ENCODE measurements at places on chromosomes 3 and 15.

GRCh38 chr3:167066977-167067786 lies 312.9 kb downstream of the ZBBX start:
- DNase-seq: no peak

GRCh38 chr3:100760377-100760776 lies 51.1 kb downstream of the TFG start:
- DNase-seq: no peak

DNA sequence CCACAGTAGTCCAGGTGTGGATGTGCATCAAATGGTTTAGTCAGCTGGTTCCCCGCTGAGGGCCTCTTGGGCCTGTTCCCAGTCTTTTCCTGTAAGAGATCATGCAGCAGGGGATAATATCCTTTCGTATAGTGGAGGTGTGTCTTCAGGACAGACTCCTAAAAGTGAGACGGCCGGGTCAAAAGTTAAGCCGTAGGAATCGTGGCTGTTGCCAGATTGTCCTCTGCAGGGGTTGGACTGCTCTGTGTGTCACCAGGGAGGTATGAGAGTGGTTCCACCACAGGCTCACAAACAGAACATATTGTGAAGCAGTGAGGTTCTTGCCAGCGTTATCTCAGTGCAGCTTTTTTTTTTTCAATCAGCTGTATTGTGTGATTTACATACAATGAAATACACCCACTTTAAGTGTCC lies 95.0 kb downstream of the VGLL4 start:
- no peak for DNase-seq

DNA sequence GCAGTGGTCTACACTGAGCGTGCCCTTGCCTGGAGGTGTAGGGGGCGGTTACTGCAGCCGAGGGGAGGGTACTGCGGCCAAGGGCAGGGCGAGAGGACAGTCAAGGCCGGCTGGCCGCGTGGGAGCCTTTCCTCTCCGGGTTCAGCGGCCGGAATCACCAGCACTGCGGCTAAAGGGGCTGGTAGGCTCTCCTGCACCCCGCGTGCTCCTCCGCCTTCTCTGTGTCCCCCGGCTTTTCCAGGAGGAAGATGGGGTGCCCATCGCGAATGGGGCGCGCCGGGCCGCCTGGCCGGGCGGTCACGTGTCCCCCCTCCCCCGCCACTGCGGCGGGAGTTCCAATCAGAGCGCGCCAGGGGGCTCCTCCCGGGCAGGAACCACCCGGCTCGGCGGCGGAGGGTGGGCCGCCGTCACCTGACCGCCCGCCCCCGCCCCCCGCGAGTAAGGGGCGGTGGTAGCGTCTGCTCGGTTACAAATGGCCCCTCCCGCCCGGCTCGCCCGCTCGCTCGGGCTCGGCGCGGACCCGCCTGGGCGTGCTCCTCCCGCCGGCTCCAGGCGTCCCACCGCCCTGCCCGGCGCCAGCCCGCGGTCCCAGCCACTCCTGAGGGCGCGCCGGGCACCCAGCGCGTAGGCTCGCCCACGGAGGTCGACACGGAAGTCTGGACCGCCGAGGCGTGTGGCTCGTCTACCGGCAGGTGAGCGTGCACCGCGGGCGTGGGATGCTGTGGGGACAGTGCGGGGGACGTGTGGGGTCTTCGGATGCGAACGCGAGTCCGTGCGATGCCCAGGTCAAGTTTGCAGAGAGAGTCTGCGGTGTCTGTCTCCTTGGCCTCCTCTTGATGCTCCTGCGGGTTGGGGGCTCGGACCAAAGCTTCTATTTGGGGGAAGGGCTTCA lies 242.6 kb upstream of the TOPAZ1 start:
- no peak for DNase-seq

DNA sequence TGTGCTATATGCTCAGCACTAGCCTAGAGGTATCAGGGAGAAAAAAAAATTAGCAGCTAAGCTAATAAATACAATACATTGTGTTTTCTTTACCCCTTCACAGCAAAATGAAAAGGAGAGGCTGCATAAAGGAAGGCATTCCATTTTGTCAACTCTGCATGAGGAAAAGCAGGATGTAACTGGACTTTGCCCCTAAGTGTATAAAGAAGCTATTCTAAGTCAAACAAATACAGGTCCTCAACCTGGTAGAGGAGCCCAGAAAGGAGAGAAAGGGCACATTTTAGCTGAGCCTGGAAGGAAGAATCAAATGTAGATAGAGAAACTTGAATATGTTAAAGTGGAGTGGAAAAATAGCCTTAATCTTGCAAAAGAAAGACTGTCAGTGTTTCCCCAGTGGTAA lies 89.0 kb upstream of the SPRED1 start:
- no peak for DNase-seq

DNA sequence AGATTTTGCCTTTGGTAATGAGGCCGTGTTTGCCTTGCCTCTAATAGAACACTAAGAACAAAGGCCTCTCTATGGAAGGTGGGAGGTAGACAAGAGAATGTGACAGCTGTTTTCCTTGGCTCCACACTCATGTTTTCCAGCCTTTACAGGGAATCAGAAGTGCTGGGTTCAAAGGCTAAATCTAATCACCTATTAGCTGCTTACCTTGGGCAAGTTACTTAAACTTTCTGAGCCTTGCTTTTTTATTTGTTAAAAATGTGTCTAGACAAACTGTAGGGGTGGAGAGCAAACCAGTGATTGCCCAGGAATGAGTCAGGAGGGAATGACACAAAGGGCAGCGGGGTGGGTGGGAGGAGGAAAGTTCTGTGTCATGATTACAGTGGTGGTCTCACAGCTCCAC lies 179.0 kb downstream of the P3H2 start:
- no peak for DNase-seq

GRCh38 chr3:189276444-189277219 lies 104.9 kb downstream of the TPRG1 start:
- DNase-seq: no peak

GRCh38 chr3:119998166-119998565 lies 96.1 kb downstream of the GSK3B start:
- no peak for DNase-seq

DNA sequence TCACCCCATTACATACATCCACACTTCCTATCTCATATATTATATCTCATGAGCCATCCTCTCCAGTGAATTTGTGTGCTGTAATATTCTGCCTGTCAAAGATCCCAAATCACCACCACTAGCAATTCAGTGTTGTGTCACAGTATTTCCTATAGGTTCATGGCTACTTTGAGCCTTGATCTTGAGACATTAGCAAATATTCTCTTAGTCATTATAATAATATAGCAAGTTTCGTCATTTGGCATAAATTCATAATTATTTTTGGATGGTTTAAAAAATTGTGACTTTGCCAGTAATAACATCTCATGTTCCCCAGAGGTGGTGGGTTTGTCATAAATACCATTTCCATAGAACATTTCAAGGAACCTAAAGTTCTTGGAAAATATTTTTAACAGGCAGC lies 47.7 kb downstream of the CMSS1 start:
- no peak for DNase-seq

DNA sequence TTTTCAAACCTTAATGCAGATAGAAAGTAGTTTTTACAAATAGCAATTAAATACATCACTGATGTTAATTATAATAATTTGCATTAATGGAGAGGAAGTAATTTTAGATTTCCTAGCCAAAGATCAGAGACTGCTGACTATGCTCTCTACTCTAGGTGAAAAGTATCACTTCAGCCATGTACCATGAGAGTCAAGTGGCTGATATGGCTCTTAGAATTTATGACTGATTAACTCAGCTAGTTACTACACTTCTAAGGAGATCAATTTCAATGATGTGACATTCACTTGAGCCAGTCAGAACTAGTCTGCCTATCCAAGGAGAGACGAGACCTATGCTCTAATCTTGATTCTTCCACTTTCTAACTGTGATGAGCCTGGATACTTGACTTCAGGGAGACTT lies 405.7 kb upstream of the RORA start:
- DNase-seq: no peak

GRCh38 chr3:119729996-119730395 lies 27.2 kb downstream of the CFAP91 start:
- DNase-seq: no peak

DNA sequence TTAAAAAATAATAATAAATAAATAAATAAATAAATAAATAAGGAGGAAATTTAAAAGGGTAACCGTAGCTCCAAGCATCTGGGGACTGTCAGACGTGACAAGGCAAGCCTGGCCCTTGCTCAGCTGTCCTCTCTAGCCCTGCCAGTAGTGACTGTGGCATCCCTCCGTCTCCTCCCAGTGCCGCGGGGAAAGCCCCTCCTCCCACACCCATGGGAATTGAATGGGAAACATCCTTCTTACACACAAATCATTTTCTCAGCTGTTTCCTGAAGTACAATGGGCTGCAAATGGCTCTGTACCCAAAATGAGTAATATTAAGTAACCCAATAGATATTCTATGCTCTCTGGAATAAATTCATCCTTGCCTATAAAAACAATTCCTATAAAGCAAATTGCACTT lies 101.6 kb upstream of the RAD18 start:
- no peak for DNase-seq

- no peak for DNase-seq
These were observed 46.1 kb downstream of the SOX2 start for GRCh38 chr3:181757694-181758306.

DNA sequence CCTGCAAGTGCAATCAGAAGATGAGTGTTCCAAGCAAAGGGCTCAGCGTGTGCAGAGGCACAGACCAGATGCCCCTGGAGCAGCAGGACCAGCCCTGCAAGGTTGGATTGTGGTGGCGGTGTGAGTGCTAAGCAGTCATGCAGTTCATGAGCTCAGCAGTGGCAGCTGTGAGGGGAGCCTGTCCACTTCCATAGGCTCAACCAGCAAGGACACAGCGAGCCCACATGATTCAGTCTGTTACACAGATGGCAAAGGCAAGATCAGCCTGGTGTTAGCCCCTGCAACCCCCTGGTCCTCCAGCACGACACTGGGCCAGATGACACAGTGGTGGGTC lies 95.9 kb upstream of the PRR23E start:
- no peak for DNase-seq
